Fibroblast of villous mesenchyme (primary cell): ENCODE measurements at places on chromosomes 2 and 18. TPM values are rescaled to one million over a fixed set of nuclear protein-coding genes. Genes with fewer than 3 reads are reported as not detected.

GRCh38 chr2:158781353-158781961 lies 13.7 kb upstream of the DAPL1 start:
- peak; percentile 73 for DNase-seq

DNA sequence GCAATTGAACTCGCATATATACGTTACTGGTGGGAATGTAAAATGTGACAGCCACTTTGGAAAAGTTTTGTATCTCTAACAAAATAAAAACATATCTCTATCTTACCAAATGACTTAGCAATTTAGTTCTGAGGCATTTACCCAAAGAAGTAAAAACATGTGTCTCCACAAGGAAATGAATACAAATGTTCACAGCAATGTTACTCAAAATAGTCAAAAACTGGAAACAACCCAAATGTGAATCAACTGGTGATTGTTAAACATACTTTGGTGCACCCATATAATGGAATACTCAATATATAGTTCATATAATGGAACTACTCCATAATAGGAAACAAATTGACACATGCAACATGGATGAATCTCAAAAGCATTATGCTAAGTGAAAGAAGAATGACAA lies 70.4 kb upstream of the DNER start:
- no peak for DNase-seq

DNA sequence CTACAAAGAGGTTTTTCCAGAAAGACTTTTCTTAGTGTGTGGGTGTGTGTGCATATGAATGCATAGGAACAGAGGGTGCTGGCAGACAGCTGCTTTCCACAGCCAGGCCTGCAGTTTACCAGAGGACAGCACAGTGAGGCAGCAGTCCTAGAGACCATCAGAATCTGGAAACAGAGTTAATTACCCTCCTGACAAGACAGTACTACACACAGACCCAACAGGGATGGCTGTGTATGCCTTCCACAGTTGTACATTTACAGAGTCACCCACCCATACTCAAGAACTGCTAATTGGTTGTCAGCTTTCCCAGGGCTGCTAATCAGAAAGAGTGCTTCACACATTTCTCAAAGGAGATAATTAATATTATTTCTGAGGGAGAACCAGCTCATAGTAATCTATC lies 104.7 kb downstream of the FEZ2 start:
- DNase-seq = peak; percentile 21

DCDC2C gene
- not detected in 2 replicates for total RNA-seq

GRCh38 chr18:54388203-54389142 lies 30.8 kb downstream of the C18orf54 start:
- peak; percentile 80 for DNase-seq

CXXC1 gene
- 30.2 and 31.2 TPM in 2 replicates for total RNA-seq

RAX gene
- not detected in 2 replicates for total RNA-seq

- DNase-seq = no peak
These were observed 1045.2 kb upstream of the NRXN1 start for GRCh38 chr2:52077159-52077558.

- peak; percentile 42 for DNase-seq
These were observed 256.7 kb upstream of the FN1 start for GRCh38 chr2:215692387-215693079.
